ENCODE measurements at places on chromosomes 2 and 18. TPM values are rescaled to one million over a fixed set of nuclear protein-coding genes. Genes with fewer than 3 reads are reported as not detected.

CCBE1 gene
- 5.3 TPM for total RNA-seq

IL1B gene
- total RNA-seq, result 0.21 TPM

SLC20A1 gene
- total RNA-seq, result 22.8 TPM

- DNase-seq, result no peak
Measured at GRCh38 chr18:25843791-25844190, 246.6 kb downstream of the SS18 start.

DNA sequence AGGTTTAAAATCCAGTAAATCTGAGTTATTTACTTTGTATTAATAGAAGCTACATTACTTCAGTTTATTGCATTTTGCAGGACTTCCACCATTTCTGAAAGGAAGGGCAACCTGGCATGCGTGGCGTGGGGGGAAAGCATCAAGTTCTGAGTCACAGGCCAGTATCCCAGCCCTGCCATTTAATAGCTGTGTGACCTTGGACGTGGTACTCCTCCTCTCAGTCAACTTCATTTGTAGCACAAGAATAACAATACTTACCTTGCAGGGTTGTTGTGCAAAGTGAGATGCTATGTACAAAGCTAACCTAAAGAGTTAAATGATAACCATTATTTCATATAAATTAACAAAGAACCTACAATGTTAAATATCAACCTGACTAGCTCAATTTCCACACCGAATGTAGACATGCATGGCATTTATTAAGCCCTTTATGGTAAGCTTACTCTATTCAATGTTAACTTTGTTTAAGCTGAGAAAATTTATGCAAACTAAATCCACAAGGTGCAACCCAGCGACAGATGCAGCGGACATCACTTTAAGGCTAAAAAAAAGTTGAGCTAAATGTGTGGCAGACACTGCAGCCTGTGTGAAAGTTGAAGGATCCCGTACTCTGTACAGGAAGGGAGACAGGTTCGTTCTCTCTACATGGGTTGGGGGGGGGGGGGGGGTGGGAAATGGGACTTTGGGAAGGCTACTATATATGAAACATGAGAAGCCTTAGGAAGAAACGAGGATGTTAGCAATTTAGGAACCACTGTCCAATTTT is 17.2 kb upstream of the STPG4 start:
- no peak for DNase-seq

GRCh38 chr2:25905126-25905525 is 26.8 kb upstream of the ASXL2 start:
- DNase-seq, result no peak

GRCh38 chr2:10193851-10194820 is 71.6 kb downstream of the RRM2 start:
- DNase-seq, result peak; percentile 31

- no peak for DNase-seq
Measured at GRCh38 chr2:176643646-176644045, 374.4 kb downstream of the MTX2 start.

DNA sequence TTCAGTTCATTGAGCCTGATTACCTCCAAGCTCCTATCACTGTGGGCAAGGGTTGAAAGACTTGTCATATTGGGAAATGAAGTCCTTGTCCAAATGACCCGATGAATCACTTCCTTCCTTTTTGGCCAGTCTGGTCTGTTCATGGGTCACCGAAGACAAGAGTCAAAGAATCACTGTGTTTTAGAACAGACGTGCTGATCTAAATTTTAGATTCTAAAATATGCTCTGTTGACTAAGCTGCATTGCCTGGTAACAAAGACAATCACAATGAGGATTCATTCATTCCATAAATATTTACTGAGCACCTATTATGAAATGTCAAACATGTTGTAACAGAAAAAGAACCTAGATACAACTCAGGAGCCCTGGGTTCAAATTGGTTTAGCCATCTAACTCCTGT is 99.4 kb upstream of the RND3 start:
- DNase-seq, result no peak

DNA sequence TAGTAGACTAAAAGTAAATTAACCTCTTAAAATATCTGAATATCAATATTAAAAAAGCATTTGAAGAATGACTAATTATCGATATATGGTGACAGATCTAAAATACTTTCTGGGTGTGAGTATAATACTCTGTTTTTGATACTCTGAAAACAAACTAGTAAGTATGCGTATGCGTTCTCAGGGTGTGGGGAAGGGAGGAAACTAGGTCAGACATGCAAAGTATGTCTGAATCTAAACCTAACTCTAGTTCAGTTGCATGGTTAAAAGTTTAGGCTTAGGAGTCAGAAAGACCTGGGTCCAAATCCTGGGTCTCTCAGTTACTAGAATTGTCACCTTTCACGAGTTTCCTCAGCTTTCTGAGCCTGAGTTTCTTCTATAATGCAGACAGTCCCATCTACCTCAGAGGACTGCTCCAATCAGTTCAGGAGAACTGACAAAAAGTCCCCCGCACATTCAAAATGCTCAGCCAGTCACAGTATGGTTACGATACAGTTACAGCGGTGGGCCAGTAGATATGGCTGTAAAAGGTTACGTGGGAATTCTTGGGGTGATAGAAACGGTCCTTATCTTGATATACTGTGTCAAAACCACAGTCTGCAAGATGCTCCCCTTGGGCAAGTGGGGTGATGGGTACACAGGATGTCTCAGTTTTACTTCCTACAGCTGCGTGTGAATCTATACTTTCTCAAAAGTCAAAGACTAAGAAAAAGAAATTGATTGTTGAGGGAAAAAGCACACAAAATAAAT is 29.2 kb downstream of the UNC50 start:
- no peak for DNase-seq
